ENCODE measurements at places on chromosomes 7 and 10.

GRCh38 chr10:103668351-103669242 is 175.1 kb downstream of the NEURL1 start:
- DNase-seq: no peak

DNA sequence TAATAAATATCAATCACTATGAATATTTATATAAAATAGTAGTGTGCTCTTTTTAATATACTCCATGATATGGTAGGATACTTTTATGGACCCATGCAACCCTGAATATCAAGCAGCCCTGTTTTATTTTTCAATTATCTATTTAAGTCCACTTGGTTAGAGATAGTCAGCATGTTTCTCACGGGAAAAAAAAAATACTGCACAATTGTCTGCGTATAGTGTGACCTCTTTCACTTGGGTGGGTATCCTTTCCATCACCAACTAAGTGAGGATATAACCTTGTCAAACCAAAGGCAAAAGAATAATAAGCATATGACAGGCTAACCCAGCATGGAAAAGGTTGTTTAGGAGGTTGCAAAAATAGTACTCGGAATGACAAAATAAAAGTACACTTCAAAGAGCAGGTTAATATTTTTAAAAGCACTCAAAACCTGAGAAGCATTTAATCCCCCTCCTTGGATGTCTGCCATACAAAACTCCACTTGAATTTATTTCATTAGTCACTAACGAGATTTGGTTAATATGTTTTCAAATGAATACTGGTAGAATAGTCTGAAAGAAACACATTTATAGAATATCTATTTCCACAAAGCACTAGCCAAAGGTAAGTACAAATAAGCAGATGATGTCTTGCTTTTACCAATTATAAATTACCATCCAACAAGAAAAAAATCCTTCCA is 76.5 kb downstream of the IMMP2L start:
- DNase-seq: no peak

DNA sequence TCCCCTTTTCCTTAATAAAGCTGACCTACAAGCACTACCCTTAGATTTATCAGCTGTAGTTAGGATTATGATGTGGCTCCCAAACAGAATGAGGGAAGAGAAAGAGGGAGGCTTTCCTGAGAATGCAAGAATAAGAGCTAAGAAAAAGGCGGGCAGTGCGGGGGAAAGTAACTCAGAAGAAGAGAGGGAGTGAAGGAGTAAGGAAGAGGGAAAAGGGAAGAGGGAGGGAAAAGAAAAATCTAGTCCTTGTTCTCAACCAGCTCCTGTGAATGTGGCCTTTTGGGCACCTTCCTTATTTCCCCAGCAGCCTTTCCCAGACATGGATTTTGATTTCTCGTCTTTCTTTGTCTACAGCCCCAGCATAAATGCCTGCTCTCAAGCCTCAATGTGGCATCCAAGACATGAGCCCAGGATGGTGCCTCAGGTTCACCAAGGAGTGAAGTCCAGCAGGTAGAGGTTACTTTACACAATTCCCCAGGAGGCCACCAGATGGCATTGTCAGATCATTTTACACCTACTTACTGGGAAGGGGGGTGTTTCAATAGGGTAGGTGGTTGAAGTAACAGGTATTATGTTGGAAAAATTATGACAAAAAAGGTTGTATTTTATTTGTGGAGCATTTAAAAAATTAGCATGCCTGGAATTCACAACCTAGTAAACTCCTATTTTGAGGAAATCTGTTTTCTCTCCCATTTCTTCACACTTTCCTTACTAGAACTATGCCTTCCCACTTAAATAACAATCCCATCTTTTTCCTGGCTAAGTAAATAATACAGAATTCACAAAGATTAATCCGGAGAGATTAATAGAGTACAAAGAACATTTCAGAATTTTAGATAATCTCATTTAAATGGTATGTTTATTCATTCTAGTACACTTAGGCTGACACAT is 106.5 kb downstream of the HTR7 start:
- peak; percentile 59 for DNase-seq

GRCh38 chr7:26916336-26916735 is 51.9 kb upstream of the SKAP2 start:
- DNase-seq: no peak

GRCh38 chr7:138248609-138249008 is 172.3 kb downstream of the AKR1D1 start:
- no peak for DNase-seq

DNA sequence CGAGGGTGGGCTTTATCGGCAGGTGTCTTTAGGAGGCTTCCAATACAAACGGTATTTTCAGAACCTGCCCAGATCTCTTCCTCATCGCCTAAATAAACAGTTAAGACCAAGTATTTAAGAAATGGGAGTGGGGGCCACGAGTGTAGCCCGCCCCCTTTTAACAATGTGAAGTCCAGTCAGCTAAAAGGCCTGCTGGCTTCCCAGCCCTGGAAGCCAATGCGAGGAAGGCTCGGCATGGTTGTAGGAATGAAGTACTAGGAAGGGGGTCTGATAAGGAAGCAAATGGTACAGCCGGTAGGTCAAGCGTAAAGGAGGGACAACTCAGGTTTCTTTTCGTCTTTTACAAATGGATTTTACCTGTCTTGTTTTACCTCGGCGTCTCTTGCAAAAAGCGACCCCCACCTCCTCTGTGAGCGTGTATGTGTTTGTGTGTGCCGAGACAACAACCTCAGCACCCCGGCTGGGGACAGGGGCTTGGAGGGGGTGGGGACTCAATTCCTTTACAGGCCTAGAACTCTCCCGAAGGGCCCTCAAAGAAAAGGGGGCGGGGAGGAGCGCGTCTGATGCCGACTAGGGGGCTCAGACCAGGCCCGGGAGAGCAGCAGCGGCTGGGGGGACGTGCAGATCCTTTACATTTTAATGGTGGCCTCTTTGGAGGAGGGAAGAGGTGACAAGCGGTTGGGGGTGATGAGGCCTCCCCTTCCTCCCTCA is 147.6 kb downstream of the GPR85 start:
- peak; percentile 31 for DNase-seq
